ENCODE measurements at places on chromosomes 12 and 14.

- DNase-seq, result no peak
Measured at GRCh38 chr14:66619952-66620351, 112.0 kb downstream of the GPHN start.

GRCh38 chr14:32588448-32589320 lies 259.6 kb downstream of the AKAP6 start:
- DNase-seq, result peak; percentile 73

GRCh38 chr12:10505620-10506019 lies at the start of gene EIF2S3B:
Gene EIF2S3B (plus strand): TSS chr12:10505890. CDS start chr12:10505903, 13 bp downstream.
- DNase-seq, result no peak

GRCh38 chr14:81208489-81208888 lies 12.3 kb downstream of the GTF2A1 start:
- DNase-seq, result no peak

GRCh38 chr12:51401020-51401419 lies 9.8 kb upstream of the GALNT6 start:
- DNase-seq, result no peak

GRCh38 chr14:70043001-70043400 lies 145.8 kb downstream of the SLC8A3 start:
- no peak for DNase-seq

GRCh38 chr12:95411057-95411456 lies 62.9 kb upstream of the METAP2 start:
- DNase-seq, result no peak

DNA sequence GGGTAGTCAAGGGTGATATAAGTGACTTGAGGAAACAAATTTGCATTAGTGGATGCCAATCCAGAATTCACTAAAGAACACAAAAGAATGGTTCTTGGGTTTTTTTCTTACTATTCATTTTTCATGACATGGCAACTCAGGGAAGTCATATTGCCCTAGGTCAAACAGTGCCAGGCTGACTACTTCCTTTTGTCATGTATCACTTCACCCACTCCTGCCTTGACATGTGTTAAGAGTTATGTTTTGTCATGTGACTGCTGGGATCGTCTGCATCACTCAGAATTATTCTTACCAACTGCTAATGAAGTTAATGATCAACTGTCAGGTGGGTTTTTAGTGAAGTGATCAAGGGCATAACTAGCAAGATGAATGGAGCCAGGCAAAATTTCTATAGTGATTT lies 74.2 kb downstream of the PRORP start:
- DNase-seq, result no peak

GRCh38 chr14:24761141-24761540 lies 127.2 kb upstream of the GZMB start:
- DNase-seq, result no peak

GRCh38 chr14:103343164-103343879 lies 9.3 kb downstream of the EIF5 start:
- DNase-seq, result no peak

- no peak for DNase-seq
Measured at GRCh38 chr12:1130571-1130970, 139.5 kb downstream of the ERC1 start.

DNA sequence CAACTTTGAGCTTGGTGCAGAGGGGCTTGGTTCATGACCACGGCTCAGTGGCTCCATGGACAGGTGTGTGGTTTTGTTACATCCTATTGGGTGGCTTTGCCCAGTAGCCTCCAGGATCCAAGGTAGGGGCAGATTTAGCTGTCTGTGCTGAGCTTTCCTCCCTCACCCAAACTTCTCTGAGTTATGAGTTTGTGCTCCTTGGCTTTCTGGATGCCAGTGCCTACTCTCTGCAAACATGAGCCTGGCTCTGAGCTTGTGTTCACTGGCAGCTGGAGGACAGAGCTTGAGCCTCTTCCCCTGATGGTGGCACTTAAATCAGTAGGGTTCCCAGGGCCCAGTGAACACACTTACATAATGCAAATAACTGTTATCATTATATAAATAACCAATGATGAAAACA lies 45.3 kb upstream of the HECTD1 start:
- DNase-seq, result no peak

DNA sequence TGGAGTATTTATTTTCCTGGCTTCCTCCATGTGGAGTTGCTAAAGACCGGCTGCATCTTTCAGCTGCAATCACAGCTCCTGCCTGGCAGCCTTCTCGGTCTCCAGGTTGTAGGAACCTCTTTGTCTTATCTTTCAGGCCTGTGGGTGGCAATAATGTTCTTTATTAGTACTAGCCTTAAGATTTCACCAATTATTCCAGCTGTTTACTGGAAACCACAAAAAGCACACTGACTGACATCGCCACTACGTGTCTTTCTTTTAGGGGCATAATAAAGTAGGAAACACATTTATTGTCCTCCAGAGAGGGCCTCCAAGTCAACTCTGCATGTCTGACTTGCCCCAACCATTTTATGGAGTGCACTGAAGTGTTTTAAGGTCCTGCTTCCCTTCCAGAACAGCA lies 1116.5 kb upstream of the TMEM132C start:
- DNase-seq, result peak; percentile 23

DNA sequence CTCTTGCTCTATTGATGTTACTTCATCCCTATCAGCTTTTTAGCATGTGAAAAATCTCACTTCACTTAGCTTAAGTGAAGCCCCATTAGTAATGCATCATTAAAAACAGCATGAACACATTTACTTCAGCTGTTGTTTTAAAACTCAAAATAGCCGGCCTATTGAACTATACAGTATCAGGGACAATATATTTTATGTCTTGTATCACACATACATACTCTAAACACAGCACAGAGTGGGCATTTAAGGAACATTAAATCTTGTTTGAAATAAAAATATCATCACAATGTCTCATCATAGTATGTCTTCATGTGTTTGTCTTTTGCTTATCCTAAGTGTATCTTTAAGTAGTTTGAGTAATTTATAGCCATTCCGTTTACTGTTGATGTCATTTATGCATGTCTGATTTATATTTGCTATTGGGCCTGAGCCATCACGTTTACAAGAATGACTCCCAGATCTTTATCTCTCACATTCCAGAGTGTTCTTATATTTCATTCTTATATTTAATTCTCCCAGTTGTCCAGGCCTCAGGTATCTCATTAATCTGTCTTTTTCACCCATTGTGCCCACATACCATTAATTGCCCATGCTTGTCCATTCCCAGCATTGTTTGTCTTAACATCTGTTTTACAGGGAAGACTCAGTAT lies 57.5 kb downstream of the ARHGAP5 start:
- peak; percentile 13 for DNase-seq

DNA sequence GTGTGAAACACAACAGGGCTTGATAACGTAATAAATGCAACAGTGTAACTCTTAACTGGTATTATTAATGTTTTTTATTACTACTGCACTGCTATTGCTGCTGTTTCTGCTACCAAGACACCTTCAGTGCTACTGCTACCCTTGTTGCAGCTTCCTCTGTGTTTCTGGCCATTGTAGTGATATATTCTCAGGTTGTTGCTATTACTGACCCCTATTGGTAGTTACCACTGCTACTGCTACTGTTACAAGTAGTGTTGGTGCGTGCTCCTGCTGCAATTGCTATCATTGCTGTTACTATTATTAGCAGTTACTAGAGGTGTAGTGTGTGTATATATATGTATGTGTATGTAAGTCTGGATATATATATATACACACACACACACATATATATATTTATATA lies 87.2 kb upstream of the PTPRB start:
- DNase-seq, result peak; percentile 7

Measured in fibroblast of the aortic adventitia (primary cell).